Stimulated activated memory B cell treated with anti-CD40 and anti-IgM and Interleukin-4, amounts not matched to agents 10 μg/mL and 1 μg/mL and 100 μg/mL, for 72 hours (primary cell): ENCODE measurements at places on chromosomes 6 and 20.
A peak's percentile ranks its signal among the peaks of the same experiment; 100 is the strongest.

- no peak for ATAC-seq
Measured at GRCh38 chr6:116267836-116268588, 11.7 kb downstream of the TSPYL1 start.

DNA sequence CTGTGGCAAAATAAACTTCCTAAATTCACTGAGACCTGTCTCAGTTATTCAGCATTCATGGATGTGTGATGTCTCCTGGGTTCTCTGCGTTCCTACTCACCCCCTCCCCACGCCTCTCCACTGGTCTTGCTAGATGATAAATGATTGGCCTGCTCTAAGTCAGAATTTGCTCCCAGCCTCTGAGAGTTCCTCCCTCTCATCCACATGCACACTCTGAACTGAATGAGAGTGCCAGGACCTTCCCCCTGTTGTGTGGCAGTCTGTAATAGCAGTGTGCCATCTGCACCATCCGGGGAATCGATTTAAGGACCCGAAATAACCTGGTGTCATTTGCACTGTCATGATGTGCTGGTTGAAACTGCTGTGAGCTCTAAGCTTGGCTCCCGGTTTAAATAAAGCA lies 135.8 kb upstream of the AFDN start:
- no peak for ATAC-seq

- ATAC-seq, result no peak
Measured at GRCh38 chr6:158272324-158272723, 39.9 kb upstream of the TULP4 start.

GRCh38 chr6:1267057-1267732 lies 44.7 kb upstream of the FOXQ1 start:
- ATAC-seq, result no peak

DNA sequence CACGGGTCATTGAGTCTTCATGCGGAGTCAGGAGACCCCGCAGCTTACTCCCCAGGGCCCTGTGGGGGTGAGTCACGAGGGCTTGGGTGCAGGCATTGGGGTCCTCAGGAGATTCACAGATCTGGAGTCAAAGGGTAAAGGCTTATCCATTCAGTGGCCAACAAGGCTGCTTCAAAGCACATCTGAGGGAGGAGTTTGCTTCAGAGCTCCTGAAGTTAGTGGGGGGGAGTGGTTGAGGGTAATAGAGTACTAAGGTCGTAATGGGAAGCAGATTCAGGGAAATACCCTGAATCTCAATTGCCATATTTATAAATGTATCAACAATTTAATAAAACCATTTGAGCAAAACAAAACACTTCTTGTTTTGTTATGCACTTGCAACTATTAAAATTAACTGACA lies 37.3 kb downstream of the SH3BGRL2 start:
- ATAC-seq, result no peak

GRCh38 chr6:24520929-24521546 lies 26.3 kb downstream of the ALDH5A1 start:
- ATAC-seq, result peak; percentile 66

GRCh38 chr6:104607501-104607900 lies 252.2 kb downstream of the HACE1 start:
- no peak for ATAC-seq

DNA sequence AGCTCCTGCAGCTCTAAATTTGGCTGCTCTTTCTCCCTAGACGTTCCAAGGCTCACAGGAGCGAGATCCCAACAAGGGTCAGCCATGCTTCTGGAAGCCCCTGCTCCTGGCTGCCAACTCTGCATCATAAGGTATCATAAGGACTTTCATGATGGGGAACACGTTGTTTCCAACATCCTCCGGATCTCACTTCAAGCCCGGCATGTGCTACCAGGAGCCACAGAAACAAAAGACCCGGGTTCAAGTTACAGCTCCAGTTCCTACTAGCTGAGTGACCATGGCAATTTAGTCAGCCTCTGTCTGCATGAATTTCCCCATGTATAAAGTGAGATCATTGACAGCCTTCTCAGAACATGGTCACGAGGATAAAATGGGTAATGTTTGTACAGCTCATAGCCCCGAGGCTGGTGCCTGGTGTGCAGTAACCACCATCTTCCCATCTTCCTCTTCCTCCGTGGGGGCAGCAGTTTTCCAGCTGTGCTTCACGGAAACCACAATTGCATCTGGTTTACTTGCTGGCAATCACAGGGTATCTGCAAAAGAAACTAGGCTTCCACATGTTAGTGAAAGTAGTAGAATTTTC lies 209.0 kb upstream of the ECI2 start:
- ATAC-seq, result no peak

GRCh38 chr20:38609815-38610214 lies 8.2 kb downstream of the ARHGAP40 start:
- no peak for ATAC-seq

- no peak for ATAC-seq
Measured at GRCh38 chr6:112343977-112344376, 3.2 kb upstream of the RFPL4B start.

DNA sequence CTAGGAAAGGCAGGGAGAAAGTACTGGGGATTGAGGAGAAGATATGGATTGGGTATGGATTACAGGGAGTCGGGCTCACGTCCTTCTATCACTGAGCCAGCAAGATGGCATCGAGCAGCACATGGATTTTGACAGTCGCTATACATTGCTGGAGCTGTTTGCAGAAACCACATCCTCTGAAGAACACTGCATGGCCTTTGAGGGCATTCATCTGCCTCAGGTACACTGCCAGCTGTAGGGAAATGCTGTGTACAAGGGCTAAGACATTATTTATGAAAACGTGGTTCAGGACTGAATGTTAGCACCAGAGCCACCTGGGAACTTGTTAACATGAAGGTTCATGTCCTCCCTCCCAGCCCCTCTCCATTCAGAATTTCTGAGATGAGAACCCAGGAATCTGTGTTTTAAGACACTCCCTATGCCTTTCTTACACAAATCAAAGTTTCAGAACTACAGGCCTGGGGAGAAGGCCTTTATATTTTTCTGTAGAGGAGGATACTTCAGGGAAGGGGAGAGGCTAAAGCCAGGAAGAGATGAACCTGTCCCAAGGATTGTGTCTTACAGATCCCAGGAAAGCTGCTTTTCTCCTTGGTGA lies 3.5 kb downstream of the CUL9 start:
- no peak for ATAC-seq

GRCh38 chr6:92777146-92777740 lies 642.1 kb downstream of the EPHA7 start:
- ATAC-seq, result no peak

DNA sequence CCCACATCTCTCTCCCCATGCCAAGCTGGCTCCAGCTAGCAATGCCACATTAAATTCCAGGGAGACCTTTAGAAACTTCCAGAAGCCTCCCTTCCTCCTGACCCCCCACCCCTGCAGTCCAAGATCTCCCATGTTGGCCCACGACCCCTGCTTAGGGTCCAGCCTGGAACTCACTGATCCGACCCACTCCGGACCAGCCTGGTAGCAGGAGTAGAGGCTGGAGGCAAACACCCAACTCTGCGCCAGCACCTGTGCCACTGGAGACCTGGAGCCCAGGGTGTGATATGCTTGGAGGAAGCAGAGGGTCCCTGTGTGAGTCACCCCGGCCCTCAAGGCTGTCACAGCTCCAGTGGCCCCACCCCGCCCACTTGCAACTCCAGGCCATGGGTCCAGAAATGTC lies 3.3 kb upstream of the ULBP1 start:
- ATAC-seq, result no peak

DNA sequence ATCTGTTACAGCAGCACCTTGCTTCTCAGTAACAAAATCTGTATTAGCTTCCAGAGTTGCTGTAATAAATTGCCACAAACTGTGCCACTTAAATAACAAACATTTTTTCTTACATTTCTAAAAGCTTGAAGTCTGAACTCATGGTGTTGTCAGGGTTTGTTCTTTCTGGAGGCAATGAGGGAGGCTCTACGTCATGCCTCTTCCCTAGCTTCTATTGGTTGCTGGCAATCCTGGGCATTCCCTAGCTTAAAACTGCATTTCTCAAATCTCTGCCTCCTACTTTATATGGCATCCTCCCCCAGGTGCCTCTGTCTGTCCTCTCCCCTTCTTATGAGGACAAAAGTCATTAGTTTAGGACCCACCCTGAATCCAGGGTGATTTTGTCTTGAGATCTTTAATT lies 41.6 kb upstream of the TMEM244 start:
- ATAC-seq, result no peak

DNA sequence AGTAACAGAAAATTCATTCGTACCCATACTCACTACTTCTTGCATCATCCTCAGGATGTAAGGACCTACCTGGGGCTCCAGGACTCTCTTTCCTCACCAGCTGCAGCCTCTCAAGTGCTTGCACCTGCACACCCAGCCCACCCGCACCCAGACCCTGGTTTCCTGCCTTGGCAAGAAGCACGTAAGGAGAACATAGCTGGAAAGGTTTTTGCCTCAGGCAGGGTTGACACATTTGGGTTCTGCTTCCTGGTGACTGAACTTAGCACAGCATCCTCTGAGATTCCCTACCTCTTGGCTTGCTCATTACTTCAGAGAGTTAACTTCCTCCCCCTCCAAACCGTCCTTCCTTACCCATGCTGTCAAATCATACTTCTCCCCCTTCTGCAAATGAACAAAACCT lies 556.9 kb downstream of the CD83 start:
- no peak for ATAC-seq

DNA sequence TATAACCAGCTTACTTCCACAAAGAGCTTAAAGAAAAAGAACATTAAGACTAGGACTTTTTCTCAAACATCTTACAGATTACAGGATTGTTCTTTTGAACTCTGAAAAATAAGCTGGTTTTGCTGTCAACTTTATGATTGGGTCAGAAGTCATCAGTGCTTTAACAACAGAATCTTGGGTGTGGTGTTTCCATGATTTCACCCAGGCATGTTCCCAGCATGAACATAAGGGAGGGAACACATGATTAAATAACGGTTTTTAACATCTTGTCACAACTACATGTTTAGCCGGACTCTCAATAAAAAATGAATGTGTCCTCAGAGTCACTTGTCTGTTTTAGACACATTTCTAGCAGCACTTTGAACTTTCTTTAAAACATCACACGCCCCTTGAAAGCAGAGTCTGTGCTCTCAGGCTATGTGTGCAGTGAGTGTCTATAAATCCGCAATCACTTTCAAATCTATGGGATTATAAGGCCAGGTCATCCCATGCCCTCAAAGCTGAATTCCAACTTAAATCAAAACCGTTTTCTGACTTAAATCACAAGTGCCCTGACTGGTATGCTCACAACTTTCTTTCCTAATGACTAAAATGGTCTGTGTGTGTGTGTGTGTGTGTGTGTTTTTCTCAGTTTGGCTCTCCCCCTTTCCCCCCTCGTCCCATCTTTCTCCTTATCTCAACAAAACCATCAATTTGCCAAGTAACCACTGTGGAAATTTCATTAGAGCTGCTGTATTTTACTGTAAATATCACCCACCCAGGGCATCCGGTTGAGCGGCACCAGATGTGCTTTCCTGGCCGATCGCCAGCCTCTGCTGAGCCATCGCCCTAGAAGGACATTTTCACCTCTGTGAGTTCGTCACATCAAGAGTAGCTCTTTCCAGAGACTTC lies 216.8 kb upstream of the DTNBP1 start:
- peak; percentile 86 for ATAC-seq

- ATAC-seq, result no peak
Measured at GRCh38 chr20:50456452-50457324, 53.5 kb upstream of the PTPN1 start.

- ATAC-seq, result no peak
Measured at GRCh38 chr20:34397096-34397495, 34.0 kb downstream of the ITCH start.

GRCh38 chr6:158559895-158560835 lies at the start of gene TMEM181:
TMEM181 (plus strand) TSS chr6:158560091; CDS start chr6:158560225, 134 bp downstream.
- peak; percentile 93 for ATAC-seq

- ATAC-seq, result peak; percentile 92
Measured at GRCh38 chr6:113755449-113756289, 101.5 kb upstream of the MARCKS start.

DNA sequence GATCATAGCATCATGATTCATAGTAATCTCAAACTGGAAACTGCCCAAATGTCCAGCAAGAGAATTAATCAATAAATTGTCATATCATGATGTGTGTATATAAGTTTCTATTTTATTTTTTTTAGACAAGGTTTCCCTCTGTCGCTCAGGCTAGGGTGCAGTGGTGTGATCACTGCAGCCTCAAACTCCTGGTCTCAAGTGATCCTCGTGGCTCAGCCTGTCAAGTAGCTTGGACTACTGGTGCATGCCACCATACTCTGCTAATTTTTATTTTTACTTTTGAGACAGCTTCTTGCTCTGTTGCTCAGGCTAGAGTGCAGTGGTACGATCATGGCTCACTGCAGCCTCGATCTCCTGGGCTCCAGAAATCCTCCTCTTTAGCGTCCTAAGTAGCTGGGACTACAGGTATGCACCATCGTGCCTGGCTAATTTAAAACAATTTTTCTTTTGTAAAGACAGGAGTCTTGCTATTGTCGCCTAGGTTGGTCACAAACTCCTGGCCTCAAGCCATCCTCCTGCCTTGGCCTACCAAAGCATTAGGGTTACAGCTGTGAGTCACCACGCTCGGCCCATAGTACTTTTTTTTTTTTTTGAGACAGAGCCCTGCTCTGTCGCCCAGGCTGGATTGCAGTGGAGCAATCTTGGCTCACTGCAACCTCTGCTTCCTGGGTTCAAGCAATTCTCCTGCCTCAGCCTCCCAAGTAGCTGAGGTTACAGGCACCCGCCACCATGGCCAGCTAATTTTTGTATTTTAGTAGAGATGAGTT lies 8.7 kb upstream of the ATRN start:
- no peak for ATAC-seq

DNA sequence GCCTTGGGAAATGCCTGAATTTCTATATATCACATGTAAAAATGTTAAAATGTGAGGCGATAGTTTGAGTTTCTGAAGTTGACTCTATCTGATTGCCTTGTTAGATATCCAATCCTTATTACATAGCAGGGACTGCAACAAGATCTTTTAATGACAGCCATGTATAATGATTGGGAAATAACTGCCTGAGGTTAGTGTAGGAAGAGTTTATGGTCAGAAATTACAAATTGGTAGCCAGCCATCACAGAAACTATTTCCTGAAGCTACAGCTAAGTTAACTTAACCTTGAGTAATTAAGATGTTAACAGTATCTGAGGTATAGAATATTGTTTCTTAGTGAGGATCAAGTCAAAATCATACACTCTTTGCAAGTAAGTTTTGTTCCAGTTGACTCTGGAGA lies 41.0 kb downstream of the AKIRIN2 start:
- ATAC-seq, result no peak

DNA sequence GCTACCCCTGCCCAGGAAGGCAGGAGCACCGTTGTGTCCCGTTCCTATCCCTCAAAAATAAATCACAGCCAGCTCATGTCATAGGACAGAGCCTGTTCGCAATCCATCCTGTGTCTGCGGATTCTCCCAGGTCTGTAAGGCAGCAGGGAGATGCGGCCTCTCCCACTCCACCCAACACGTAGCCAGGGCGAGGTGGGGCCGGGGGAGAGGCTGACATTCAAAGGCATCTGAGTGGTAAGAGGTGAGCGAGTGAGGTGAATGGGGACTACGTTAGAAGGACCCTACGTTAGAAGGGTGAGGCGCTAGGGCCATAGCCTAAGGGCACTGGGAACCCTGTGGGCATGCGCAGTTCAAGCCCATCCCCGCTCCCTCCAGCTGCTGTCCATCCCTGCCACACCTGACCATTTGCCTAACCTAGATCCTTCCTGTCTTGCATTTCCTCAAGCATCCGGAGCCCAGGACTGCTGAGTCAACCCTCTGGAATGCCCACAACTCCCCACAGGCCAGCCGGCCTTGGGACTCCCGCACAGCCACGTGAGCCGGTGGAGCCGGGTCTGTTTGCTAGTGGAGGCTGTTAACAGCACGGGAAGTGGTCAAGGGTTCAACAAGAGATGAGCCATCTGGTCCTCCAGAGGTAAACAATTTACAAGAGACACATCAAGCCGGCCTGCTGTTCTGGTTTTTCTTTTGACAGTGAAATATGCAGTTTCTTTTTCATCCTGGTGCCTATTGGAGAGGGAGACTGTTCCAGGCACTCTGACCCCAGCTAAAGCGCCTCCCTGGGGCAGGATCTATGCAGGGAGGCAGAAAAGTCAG lies 45.9 kb downstream of the RIPOR3 start:
- no peak for ATAC-seq
